ENCODE measurements at places on chromosomes 6 and 20. TPM values are rescaled to one million over a fixed set of nuclear protein-coding genes. Genes with fewer than 3 reads are reported as not detected.

PACSIN1 gene
- 0.89 TPM for polyA plus RNA-seq

TAGAP gene
- polyA plus RNA-seq = 0.75 TPM

C20orf204 gene
- 0.66 TPM for polyA plus RNA-seq

WFDC5 gene
- polyA plus RNA-seq = not detected

GRCh38 chr6:111222341-111222740 lies 135.0 kb downstream of the SLC16A10 start:
- no peak for DNase-seq

DNA sequence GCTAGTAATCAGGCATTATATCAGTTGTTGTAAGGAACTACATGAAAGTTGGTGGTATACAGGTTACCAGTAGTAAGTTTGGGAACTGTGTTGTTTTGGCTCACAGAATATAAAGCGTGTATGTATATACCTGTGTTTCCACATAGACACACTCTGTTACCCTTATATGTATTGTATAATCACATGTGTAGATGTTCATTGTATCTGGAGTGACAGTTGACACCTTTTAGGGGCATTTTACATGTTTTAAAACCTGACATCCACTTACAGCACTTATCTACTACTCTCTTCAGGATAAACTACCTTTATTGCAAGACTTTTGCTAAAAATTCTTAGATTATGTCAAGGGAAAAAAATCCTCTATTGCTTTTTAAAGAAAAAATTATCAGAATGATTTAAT lies 228.9 kb downstream of the LAMA2 start:
- DNase-seq = no peak

DNA sequence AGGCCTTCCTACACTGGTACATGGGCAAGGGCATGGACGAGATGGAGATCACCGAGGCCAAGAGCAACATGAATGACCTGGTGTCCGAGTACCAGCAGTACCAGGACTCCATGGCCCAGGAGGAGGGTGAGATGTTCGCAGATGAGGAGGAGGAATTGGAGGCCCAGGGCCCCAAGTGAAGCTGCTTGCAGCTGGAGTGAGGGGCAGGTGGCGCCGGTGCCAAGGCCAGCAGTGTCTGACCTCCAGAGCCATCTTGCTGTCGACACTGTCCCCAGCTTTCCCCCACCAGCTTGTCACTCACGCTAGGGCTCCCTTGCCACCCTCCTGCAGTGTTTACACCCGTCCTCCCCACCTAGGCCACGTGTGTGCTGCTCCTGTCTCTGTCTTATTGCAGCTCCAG lies 12.2 kb downstream of the GABRR2 start:
- DNase-seq = no peak

DNA sequence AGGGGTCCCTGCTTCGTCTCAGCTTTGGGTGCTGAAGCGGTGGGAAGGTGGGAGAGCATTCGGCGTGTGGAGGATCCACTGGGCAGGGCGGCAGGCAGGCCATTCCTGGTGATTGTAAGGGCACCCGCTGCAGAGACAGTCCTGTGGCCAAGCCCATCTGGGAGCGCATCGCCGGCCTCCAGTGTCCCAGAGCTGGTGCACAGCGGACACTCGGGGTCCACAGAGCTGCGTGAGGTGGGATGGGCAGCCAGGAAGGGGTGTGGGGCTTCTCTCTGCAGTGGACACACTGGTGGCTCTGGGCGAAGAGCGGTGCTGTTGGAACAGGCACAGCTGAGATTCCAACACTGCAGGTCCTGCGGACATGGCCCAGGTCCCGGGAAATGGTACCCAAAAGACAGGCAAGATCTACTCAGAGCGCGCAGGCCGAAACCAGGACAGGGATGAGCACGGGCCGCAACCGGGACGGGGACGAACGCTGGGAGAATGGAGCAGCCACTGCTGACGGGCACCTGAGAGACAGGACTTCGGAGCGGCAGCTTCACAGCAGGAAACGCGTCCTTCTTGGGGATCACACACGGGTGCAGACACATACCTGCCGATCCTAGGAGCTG lies 188.2 kb downstream of the ERMARD start:
- DNase-seq = no peak

GRCh38 chr6:111614833-111615582 lies 9.3 kb upstream of the TRAF3IP2 start:
- no peak for DNase-seq

DNA sequence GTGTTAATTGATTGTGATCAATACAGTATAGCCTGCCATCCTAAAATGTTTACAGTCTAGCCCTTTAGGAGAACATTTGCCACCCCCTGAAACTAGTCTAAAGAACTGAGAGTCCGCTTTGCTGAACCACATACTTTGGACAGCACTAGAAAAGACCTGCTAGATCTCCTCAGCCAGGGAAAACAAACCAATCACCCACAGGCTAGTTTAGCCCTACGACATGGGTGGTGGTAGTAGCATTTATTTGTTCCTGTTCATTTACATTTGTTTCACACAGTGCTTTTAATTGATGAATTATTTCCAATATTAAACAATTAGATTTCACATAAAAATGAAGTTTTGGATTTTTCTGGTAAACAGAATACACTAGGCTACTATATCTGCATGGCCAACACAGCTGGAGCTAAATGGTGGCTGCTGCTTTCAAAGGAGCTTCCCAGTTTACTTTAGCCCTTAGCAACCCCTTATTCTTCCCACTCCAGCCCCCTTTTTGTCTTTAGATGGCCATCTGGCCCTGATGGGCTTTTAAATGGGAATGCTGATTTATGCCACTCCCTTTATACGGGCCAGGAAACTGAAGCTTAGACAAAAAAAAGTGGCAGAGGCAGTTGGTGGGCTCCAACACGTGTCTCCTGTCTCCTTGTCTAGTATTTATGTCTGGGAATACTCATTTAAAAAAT lies 72.4 kb downstream of the ADGRG6 start:
- DNase-seq = no peak

GRCh38 chr6:131134980-131135243 lies 355 bp upstream of the AKAP7 start:
- DNase-seq = no peak

DNA sequence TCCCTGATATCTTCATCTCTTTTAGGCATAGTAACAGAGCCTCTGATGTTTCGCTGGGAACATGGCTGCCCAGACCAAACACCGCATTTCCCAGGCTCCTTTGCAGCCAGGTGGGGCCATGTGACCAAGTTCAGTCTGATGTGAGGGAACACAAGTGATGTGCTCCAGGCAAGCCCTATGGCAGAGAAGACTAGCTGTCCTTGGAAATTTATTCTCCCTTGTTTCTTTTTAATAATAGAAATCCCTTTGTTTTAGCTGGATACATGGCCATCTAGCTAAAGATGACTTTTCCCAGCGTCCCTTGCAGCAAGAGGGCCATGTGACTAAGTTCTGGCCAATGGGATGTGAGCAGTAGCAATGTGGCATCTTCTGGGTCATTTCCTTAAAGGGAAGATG lies 30.8 kb downstream of the SLC2A10 start:
- DNase-seq = no peak

GRCh38 chr6:22473991-22474682 lies 95.2 kb upstream of the HDGFL1 start:
- no peak for DNase-seq

All from left renal pelvis (tissue), 4 donors.